ENCODE measurements at places on chromosomes 4 and X.

DNA sequence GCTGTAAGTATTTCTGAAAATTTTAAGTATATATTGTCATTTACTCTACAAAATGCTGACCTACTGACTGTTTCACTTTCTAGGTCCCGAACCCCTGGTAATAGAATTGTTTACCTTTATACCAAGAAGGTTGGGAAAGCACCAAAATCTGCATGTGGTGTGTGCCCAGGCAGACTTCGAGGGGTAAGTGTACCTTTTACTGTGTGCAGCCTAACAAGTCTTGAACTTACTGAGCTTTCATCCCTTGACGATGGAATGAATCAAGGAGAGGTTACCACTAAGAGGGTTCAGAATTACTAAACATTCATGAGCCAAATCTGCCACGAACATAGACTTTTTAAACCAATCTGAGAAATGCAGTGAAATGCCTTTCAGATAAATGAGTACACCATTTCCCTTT is 1.6 kb downstream of the RPL34 start:
- no peak for DNase-seq

DNA sequence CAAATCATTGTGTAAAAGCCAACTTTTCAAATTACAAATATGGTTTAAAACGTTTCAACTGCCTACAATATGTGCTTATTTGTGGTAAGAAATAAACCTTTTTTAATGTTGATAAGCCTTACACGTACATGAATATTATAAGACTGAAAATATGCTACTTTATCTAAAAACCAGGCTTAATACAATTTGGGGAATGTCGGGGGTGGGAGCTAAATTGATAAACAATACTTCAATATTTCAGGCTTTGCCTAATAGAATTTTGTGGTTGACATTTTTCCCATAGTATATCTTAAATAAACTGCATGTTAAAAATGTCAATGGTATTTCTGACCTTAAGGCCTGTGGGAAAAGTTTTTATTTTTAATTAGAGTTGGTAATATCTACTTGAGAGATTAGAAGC is 69.8 kb upstream of the SLIT2 start:
- no peak for DNase-seq

DNA sequence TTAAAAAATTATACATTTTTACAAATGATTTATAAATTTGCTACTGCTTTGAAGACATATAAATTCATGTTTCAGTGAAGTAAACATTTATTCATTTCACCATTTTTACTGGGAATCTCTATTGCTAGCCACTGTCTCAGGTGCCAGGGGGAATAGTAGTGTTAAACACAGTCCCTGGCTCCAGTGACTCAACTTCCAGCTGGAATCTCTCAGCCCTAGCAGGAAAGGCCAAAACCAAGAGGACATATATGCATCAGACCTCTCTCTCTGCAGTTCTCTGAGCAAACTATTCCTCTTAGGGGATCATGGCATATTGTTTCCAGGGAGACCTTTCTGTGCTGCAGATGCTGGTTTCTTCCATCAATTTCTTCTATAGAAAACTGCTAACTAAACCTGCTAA is 1009.0 kb upstream of the LCORL start:
- no peak for DNase-seq

DNA sequence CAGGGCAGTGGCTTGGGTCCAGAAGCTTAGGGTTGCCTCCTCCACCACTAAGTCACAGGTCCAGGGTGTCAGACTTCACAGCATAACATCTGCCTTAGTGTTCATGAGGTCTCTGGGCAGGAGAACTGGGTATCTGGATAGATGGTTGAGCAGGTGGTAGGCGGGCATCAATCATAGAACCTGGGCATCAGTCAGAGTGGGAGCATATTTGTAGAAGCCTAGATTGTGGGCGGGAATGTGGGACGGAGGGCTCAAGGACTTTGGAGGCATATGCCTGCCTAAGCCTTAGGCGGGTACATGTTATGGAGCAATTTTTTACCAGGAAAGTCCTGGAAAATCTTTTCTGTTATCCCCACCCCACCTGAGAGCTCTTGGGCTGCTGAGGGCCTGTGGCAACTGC is 28.5 kb downstream of the TAF7L start:
- DNase-seq = no peak

- no peak for DNase-seq
Observed at GRCh38 chr4:40550948-40551462, 78.7 kb downstream of the RBM47 start.

DNA sequence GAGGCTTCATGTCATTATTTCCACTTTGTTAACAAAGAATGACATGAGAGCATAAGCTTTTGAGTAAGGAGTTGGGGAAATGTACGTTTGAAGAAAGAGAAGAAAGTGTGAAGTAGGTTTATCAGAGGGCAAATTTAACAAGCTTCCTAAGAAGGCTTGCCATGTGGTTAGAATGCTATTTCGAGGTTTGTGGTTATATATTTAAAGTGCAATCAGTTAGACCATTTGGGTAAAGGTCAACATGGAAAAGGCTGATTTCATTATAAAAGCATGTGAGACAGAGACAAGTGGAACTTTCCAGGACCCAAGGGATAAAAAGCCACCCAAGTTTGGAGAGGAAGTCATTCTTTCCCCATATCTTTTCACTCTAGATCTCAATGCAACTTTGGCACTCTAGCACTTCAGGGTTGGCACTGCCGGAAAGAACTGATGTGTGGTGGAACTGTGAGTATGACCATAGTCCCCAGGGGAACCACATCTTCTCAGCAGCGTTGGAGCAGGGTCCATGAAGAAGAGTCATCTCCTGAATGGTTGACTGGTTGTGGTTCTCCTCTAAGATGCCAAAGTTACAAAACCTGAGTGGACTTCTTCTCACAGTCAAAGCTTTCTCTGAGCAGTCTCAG is 529.9 kb downstream of the MID1IP1 start:
- no peak for DNase-seq

Measured in left ventricle myocardium superior (tissue), 1 donor.